CD4-positive, alpha-beta T cell treated with Interleukin-6 for 4 hours (primary cell): ENCODE measurements at places on chromosomes 13 and 19.

GRCh38 chr13:22812793-22813192, 368.0 kb upstream of the SGCG start:
- no peak for DNase-seq

GRCh38 chr13:46160471-46161066, 21.4 kb downstream of the LCP1 start:
- peak; percentile 53 for DNase-seq

DNA sequence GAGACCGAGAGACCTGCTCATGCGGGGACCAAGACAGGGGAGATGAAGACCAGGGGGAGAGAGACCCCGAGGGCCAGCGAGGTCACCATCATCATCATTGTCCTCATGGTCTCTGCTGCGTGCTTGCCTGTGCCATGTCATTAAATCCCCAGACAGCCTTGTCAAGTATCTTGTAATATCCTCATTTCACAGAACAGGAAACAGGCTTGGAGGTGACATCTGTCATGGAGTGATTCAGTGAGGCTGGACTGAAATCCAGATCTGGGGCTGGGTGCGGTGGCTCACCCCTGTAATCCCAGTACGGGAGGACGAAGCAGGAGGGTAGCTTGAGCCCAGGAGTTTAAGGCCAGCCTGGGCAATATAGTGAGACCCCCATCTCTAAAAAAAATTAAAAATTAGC, 5.9 kb upstream of the NANOS2 start:
- no peak for DNase-seq

DNA sequence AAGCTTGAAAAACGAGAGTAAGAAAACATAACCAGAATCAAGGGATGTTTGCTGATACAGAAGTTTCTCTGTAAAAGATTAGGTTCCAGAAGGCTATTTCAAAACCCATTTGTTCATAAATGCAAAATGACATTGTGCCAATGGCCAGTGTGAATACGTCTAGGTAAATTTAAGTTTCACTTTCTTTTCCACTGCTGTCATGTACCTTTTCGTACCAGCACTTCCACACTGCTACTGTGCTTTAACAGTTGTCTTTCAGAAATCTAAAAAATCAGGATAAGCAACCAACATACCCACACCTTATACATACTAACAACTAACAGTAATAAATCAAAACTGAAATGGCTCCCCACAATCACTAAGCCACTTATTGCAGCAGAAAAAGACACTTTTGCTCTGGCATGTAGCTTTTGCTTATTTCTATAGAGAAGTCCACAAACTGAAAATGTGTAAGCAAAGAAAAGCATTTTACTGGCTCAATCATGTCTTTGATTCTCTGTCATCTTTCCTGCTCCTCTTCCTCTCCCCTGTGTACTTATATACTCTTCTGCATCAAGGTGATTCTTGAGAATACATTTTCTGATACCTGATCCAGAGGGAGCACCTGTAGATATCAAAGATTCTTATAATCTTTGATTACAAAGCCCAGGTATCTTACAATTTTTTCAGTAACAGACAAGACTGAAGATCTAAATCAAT, 34.3 kb downstream of the ELF1 start:
- no peak for DNase-seq

GRCh38 chr19:21233691-21234090, 91.9 kb downstream of the ZNF431 start:
- DNase-seq, result no peak

- no peak for DNase-seq
Measured at GRCh38 chr13:44833139-44833538, 156.1 kb downstream of the NUFIP1 start.

GRCh38 chr13:80979035-80979641, 638.2 kb upstream of the SPRY2 start:
- no peak for DNase-seq

- DNase-seq, result no peak
Measured at GRCh38 chr19:56764196-56764695, 76.3 kb downstream of the PEG3 start.

GRCh38 chr13:113982296-113982661, 8.4 kb upstream of the C13orf46 start:
- no peak for DNase-seq
